OCI-LY7 (cell line): ENCODE measurements at places on chromosomes 2 and 18. TPM values are rescaled to one million over a fixed set of nuclear protein-coding genes. Genes with fewer than 3 reads are reported as not detected.
A peak's percentile ranks its signal among the peaks of the same experiment; 100 is the strongest.

FTCDNL1 gene
- total RNA-seq, result 0.40 and 1.6 TPM in 2 replicates

ADGRF3 gene
- total RNA-seq, result 3.9 and 4.7 TPM in 2 replicates

COBLL1 gene
- total RNA-seq, result 40.3 and 40.7 TPM in 2 replicates

DNA sequence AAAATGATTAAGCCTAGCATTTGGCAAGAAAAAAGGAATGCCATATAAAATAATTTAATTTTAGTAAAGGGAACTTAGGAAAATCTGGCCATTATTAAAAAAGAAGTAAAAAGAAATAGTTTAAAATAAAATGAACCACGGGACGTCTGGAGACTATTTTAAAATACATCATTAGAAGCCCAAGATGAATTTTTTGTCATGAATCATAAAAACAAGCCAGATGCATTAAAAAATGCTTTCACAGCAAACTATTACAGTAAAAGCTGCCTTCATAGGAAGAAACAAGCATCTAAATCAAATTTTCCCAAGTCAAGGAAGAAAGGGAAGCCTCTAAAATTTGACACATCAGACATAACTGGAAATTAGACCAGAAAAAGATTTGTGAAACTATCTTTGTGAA is 33.0 kb downstream of the COL5A2 start:
- no peak for DNase-seq

GRCh38 chr2:207930747-207931146 is 94.6 kb downstream of the PLEKHM3 start:
- DNase-seq, result no peak

DNA sequence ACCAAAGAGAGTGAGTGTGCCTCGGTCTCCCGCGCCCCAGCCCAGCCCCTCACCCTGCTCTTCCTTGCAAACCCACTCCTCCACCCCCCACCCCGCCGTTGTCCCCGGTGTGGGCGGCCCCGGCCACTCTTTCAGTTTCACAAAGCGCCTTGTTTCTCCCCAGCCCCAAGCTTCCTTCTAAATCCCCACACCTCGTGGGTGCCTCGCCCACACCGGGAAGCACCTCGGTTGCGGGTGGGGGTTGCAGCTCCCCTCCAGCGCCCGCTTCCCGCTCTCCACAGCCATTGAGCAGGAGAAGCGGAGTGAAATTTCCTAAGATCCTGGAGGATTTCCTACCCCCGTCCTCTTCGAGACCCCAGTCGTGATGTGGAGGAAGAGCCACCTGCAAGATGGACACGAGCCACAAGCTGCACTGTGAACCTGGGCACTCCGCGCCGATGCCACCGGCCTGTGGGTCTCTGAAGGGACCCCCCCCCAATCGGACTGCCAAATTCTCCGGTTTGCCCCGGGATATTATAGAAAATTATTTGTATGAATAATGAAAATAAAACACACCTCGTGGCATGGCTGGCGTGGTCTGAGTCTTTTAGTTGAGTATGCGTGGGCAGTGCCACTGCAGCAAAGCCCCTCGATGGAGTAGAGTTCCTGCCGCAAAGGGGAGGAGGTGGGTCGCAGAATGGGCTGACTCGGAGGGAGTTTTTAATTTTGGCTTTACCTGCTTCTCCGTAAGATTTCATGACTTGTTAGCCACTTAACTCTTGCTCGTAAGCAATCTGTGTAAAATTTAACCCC is 848 bp downstream of the TMSB10 start:
- DNase-seq, result no peak

- DNase-seq, result no peak
Observed at GRCh38 chr2:24015562-24016375, 5.9 kb downstream of the MFSD2B start.

DNA sequence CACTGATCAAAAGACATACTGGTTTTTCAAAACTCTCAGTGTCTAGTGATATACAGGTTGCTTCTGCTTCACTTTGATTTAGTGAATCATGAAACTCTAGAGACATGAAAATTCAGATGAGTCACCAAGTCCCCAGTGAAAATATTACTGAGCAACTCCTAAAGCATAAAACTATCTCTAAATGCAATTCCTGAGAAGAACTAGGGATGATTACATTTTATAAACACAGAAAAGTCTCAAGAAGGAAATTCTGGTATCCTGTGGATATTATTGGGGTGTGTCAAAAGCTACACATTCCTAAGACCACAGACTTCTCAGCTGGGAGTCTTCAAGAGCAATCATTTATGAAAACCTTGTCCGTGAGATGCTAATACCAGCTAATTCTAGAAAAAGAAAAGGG is 9.7 kb downstream of the LRRTM4 start:
- DNase-seq, result no peak

DNA sequence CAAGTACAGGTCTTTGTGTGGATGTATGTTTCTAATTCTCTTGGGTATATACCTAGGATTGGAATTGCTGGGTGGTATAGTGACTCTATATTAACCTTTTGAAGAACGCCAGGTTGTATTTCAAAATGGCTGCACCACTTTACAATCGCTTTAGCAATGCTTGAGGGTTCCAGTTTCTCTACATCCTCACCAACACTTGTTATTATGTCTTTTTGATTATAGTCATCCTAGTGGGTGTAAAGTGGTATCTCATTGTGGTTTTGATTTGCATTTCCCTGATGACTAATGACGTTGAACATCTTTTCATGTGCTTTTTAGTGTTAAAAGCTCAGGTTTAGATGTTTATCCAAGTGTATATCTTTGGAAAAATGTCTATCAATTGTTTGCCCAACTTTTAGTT is 39.5 kb downstream of the CTIF start:
- no peak for DNase-seq

DNA sequence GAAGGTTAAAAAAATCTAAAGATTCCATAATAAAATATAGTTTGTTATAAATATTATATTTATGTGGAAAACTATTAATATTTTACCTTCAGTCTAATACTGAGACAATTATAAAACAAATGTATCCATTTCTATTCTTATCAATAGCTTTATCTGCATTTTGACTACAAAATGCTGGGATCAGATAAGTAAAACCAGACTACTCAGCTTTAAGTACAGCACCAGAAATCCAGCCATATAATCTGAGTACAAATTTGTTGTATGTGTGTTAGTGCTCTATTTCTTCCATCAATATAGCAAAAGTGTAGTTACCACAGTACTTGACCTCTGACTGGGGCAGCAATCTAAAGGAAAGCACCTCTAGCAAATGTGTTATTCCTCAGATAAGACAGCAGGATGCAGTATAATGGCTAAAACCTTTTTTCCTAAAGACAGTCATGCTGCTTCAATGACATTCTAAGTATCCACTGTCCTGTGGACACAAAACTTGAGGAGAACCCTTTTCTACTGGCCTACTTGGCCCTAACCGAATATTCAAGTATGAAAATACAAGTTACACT is 68.1 kb downstream of the OLA1 start:
- no peak for DNase-seq

DNA sequence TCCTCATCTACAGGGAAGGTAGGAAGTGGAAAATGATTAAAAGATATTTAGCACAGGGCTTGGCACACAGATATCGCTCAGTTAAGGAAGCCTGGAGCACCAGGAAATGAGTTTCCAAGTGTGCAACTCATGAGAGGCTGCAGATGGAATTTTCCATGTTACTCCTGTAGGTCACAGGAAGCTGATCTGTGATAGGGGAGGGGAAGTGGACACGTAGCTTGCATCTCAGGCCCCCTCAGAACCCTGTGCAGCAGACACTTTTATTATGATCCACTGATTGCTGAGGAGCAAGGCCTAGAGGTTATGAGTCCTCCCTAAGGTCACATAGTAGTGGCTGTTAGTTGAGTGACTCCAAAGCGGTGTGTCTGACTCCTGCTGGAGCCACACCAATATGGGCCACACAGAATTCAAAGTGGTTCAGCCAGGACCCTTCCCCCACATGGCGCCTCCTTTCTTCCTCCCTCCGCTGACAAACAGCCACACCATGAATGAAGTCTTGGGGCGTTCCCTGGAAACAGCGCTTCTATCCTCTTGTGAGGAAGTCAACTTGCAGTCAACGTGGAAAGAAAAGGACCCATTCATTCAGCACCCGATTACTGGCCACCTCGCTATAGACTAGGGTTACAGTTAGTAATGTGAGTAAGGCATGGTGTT is 21.5 kb downstream of the DYSF start:
- no peak for DNase-seq

GRCh38 chr2:240643811-240644150 is 18.5 kb downstream of the GPR35 start:
- DNase-seq, result no peak

DNA sequence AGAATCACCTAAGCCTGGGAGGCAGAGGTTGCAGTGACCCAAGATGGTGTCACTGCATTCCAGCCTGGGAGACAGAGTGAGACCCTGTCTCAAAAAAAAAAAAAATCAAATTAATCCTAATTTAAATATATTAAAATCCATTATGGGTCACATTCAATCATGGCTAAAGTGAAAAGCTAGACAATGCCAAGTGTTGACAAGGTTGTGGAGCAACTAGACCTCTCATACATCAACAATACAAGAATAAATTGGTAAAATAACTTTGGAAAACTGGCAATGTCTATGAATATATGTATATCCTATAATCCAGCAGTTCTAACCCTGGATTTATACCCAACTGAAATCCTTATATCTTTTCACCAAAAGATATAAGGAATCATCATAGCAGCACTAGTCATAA is 23.4 kb upstream of the ATL2 start:
- no peak for DNase-seq

- peak; percentile 79 for DNase-seq
Observed at GRCh38 chr2:53768242-53768542, 588 bp downstream of the CHAC2 start.

DNA sequence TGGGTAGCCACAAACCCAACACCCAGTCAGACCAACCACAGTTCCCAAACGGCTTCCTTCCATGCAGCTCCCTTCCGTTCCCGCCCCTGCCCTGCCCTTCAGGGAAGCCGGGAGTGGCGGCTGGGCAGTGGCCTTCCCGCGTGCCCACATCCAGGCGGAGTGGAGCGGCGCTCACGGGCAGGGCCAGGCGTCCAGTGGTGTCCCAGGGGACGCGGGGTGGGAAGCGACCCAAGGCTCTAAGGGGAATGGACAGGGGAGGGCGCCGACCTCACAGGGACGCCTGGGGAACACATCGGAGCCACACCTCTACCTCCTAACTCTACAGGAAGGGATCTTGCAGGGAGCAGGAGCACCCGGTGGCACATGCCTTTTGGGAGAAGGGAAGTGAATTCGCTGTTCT is 225.9 kb upstream of the MGAT5 start:
- DNase-seq, result no peak

- no peak for DNase-seq
Observed at GRCh38 chr2:194495046-194495445, 1162.0 kb upstream of the SLC39A10 start.

DNA sequence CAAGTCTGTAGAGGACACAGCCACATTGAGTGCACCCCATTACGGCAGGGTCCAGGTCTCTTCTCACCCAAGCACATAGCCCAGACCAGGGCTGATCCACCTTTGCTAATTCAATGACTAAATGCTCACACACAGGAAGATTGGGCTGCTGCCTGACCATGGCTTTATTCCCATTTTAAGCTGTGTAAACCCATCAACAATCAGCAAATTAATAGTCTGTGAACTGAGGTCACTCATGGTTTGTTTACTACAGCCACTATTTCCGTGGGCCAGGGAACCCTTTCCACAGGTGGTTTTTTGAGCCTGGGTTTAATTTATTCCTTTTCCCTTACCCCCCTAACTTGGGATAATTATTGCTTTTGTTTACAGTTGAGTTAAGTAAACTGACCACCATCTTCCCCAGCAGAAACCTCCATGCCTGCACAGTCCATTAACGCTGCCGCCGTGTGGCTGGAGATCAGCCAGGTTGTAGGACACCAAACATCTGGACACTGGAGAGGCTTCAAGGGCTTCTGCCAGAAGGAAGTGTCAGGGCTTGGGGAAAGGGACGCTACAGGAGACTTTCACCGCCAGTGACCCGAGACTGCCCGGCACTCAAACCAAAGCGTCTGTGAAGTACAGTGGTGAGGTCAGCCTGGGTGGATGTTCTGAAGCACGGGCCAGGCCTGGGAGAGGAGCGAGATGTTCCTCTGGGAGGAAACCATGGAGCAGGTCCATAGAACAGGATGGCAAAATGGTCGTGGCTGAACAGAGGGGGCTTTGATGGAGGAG is 282.9 kb downstream of the DYSF start:
- DNase-seq, result no peak

- DNase-seq, result no peak
Observed at GRCh38 chr2:10228611-10229365, 73.9 kb upstream of the HPCAL1 start.

DNA sequence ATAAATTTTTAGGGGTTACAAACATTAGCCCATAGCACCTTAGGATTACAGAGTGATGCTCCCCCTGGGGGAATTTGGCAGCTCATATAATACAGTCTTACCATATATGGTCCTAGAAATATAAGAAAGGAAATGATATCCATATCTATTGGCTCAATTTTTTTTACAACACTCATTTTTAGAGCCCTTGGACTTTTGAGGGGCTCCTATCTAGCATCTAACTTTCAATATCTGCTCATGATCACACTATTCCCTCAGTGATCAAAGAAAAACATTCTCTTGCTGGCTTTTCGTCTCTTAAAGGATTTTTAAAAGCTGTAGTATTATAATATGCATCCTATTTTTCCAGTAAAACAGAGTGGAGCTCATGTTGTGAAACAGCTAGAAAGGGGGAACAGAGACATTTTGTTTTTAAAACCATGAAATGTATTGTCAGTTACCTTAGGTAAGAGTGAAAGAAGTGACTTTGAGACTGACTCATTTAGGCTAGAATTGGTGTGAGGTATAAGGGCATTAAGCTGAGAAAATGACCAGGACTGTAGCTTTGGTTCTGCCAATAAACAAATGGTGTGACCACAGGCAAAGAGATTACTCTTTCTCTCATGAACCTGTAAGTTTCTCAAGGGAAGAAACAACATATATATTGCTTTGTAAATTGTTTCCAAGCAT is 65.8 kb downstream of the ALPK2 start:
- DNase-seq, result no peak

DNA sequence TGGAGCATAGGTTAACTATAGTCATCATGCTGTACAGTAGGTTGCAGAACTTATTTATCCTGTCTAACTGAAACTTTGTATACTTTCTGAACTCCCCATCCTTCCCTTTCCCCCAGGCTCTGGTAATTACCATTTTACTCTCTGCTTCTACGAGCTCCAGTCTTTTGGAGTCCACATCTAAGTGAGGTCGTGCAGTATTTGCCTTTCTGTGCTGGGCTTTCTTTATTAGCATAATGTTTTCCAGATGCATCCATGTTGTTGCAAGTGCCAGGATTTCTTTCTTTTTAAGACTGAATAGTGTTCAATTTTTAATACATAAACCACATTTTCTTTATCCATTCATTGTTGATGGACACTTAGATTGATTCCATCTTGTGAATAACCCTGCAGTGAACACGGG is 464.1 kb downstream of the TGIF1 start:
- DNase-seq, result no peak

- DNase-seq, result no peak
Observed at GRCh38 chr18:31683106-31683505, 1.3 kb downstream of the B4GALT6 start.

DNA sequence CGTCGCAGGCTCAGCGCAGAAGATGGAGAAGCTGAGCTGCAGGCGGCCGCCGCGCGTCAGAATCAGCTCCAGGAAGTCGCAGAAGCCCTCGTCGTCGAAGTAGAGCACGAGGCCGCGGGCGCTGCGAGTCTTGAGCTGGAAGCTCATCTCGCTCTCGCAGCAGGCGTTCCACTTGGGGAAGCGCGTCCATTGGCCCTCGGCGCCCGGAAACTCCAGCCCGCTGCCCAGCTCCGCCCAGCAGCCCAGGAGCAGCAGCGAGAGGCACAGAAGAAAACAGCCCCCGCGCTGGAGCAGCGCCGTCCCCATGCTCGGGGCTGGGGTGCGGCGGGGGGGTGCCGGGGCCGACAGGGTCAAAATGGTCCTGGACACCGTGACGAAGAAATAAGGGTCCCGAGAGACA is 4.0 kb downstream of the NRXN1 start:
- no peak for DNase-seq

- DNase-seq, result peak; percentile 77
Observed at GRCh38 chr18:9614401-9615279, at the start of gene PPP4R1. TSS of gene PPP4R1 (minus strand) at chr18:9614559. CDS start at chr18:9614484, 75 bp downstream.
